ENCODE measurements at places on chromosomes 7 and 10.

GRCh38 chr10:122485670-122486069, 24.3 kb downstream of the HTRA1 start:
- no peak for DNase-seq

DNA sequence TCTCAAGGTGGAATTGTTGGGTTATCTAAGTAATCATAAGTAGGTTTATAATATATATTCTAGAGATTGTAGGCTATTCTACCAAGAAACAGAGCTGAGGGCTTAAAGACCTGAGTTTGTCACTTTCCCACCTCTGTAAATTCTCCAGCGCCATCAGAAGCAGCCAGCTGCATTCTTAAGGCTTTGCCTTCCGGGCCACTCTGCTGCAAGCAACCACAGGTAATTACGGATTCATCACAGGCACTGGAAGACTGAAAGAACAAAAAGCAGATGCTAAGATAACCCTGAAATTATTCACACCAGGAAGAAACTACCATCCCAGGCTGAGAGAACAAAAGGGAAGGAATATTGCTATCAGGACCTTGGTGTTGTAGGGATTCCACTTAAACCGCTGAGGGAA, 137.8 kb upstream of the JCAD start:
- DNase-seq = no peak

- DNase-seq = no peak
These were observed 6.0 kb upstream of the FAM170B start for GRCh38 chr10:49139846-49140195.

GRCh38 chr10:133105686-133106390, 18.1 kb downstream of the ADGRA1 start:
- DNase-seq = no peak

GRCh38 chr7:25624833-25625232, 396.5 kb upstream of the NPVF start:
- no peak for DNase-seq

DNA sequence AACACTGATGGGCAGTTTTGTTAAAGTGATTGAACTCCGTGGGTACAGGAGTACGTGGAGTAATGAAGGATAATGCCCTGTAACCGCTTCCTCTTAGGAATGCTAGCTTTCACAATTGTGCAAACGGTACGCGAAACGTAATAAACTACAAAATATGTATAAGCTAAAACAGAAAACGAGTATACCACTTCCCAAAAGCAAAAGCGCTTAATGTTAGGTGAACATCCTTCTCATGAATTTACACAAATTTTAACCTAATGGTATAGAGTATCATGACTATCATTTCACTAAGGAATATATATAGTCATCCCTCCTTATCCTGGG, 395 bp upstream of the ZNF25 start:
- no peak for DNase-seq

- no peak for DNase-seq
These were observed 85.4 kb downstream of the DOCK4 start for GRCh38 chr7:112120696-112121217.

All from GM12864 (cell line).